ENCODE measurements at places on chromosomes 2 and 18.
A peak's percentile ranks its signal among the peaks of the same experiment; 100 is the strongest.

DNA sequence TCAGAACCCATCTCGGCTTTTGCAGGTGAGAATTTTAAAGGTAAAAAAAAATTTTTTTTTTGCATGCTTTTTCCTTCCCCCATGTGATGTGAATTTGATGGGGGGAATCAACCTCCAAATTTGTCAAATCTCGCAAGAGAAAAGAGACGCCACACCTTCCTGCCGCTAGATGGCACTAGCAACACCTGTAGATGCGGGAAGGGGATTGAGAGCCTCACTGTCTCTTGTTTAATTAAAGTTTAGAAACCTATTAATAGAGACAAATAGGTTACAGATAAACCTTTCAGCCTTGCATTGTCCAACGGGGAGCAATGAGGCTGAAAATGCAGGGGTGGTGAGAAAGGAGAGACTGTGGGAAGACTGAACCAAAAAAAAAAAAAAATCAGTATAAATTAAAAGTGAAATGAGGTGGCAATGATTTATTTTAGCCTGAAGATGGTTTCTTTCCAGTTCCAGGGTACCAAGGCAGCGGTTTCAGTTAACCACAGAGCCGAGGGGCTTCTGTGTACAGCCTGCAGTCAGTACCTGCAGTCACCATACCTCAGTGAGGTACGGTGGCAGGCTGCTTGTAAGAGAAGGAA lies 84.6 kb downstream of the NRP2 start:
- DNase-seq, result peak; percentile 49

DNA sequence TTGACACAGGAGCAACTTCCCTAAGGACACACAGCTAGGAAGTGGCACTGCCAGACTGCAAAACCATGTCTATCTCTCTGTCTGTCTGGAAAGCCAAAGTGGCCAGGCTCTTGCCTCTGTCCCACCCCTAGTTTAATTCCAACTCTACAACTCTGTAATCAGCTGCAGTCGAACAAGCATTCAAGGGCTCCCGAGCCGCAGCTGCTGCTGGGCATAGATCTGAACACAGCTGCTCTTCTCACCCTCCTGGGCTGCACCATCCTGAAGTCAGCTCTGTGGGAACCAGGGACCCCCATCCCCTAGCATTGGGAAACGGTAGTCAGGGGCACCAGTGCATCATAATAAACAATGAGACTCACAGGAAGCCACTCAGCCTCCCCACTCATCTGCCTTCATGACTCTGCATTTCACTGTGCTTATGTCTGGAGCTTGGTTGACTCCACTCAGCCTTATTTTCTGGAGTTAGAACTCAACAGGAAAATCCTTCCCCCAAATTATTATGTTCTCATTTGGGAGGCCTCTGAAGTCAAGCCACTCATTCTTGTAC lies 44.4 kb upstream of the TMEM163 start:
- no peak for DNase-seq

DNA sequence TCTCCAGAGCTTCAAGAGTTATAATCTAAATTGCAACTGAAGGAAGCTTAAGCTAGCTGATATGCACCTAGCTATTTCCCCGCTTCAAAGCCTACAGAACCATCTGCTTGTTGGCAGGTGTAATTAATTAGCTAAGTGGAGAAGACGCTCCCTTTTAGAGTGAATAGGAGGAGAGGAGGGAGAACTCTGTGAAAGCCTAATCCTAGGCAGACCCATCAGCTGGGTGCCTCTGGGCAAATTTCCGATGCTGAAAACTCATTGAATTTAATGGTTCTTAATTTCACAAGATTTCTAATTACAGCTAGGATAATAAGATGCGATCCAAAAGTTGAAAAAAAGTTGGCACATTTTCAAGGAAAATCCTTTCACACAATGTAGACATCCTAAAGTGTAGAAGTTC lies 735.9 kb downstream of the ERBB4 start:
- DNase-seq, result no peak

GRCh38 chr2:190304404-190304803 lies 15.2 kb downstream of the HIBCH start:
- DNase-seq, result no peak

DNA sequence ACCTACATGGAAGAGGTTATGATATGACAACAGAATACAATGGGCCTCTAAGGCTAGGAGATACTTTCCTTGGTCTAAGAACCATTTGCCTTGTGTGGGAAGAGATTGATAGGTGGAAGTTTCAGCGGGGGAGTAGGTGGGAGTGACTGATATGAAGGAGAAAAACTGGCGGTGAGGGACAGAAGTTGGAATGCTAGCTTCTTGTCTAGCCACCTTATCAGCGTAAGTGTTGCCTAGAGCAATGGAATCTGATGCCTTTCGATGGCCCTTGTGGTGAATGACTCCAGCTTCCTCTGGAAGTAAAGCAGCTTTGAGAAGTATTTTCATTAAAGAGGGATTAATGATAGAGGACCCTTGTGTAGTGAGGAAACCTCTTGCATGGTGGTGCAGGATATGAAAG lies 121.3 kb upstream of the GULP1 start:
- no peak for DNase-seq

DNA sequence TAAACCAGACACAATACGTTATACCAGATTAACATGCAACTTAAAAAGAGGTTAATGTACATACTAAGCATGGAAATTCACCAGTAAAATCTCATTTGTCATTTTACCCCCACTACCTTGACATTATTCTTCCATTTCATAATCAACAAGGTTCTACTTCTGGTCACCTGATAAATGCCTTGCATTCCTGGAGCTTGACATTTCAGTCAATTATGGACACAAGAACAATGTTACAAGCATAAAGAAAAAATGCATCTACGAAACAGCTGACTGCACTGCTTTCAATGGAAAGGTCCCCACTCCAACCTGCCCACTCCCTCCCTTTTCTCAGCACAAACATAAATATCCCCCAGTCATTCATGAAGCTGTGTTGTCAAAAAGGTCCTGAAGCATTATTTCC lies 31.4 kb downstream of the ARL5A start:
- DNase-seq, result no peak

DNA sequence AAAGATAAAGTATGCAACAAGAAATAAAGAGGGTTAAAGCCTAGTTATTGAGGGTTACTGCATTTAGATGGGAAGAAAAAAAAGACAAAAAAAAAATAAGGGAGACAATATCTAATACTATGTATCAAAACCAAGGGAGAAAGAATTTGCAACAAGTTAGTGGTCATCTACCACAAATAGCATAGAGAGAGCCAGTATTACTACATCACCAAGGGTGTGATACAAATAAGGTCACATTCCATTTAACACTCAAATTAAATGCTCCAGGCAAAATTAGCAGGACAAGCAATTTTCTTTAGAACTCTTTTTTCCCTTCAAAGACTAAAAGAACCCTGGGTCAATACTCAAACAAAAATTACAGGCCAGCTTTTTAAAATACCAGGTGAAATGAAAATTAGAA lies 115.1 kb upstream of the GULP1 start:
- no peak for DNase-seq

DNA sequence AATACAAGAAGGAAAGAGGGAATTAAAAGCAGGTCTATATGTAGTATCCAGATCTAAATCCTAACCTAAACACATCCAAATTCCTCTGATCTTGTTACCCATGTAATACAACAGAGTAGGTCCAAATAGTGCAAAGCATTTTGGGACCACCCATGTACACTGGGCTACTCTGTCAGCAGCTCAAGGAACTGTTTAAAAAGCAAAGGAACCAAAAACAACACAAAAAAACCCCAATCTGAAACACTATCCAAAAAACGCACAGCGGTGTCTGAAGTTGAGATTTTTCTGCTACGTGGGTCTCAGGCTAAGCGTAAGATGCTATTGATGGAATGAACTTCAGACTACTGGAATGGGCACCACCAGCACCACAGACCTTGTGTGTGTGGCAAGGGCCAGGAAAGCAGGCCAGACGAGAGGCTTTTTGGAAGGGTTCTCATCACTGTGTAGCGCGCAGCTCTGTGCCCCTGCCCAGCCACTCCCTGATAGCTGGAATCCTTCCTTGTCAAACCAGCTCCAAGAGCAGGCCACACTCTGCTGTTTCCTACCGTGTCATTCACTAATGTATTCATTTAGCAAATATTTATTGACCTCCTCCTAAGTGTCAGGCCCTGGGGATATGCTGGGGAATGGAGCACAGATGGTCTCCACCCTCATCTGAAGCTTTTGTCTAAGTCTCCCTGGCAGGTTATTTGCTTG lies 101.4 kb downstream of the COLEC12 start:
- DNase-seq, result no peak

- no peak for DNase-seq
These were observed 21.8 kb upstream of the RAB27B start for GRCh38 chr18:54806526-54806925.

- no peak for DNase-seq
These were observed 100.7 kb downstream of the LYPD6 start for GRCh38 chr2:149430743-149431736.

Measured in naive thymus-derived CD8-positive, alpha-beta T cell (primary cell).